ENCODE measurements at places on chromosomes 12 and 14. TPM values are rescaled to one million over a fixed set of nuclear protein-coding genes. Genes with fewer than 3 reads are reported as not detected.

The CNTN1 gene
- total RNA-seq, result 6.5 TPM

The TMEM229B gene
- 0.22 TPM for total RNA-seq

DNA sequence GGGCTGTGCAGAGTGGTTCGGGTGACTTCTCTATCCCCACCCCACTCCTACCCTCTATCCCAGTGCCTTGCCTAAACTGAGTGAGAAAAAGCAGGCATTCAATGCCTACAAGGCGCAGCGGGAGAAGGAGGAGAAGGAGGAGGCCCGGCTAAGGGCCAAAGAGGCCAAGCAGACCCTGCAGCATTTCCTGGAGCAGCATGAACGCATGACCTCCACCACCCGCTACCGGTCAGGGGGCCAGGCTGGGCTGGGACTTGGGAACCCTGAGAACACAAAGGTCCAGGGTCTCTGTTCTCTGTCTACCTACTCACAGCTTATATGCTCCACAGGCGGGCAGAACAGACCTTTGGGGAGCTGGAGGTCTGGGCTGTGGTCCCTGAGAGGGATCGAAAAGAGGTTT, 11.7 kb downstream of the PRPF40B start:
- DNase-seq, result no peak
- H3K27me3 ChIP-seq, result no peaks in the 10 kb centered on the region
- peaks cover 5% of the 10 kb centered on the region for H3K4me1 ChIP-seq
- H3K36me3 ChIP-seq, result peaks cover 32% of the 10 kb centered on the region
- no peak overlapping the region for H3K4me3 ChIP-seq

The DDX11 gene
- total RNA-seq, result 175 TPM

GRCh38 chr12:11657511-11657910, 8.0 kb downstream of the ETV6 start:
- H3K4me3 ChIP-seq, result no peak overlapping the region
- H3K4me1 ChIP-seq, result peaks cover 20% of the 10 kb centered on the region

The ACSM4 gene
- total RNA-seq, result not detected

DNA sequence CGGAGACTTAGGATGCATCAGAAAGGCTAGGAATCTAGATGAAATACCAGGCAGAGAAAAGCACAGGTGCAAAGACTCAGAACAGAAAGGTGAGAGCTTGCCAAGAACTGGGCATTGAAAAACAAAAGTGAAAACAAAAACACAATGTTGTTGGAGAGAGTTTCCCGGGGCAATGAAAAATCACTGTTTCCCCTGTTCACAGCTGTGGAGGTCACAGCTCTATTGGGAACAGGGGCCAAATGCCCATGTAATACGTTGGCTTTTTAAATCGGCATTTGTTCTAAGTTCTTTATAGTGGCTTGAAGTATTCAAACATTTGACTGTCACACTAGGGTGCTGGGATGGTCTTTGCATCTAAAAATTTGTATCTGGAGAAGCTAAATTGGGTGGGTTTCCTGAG, 108.3 kb downstream of the SLC15A4 start:
- DNase-seq, result no peak
- no peak overlapping the region for H3K4me3 ChIP-seq
- no peak overlapping the region for H3K27ac ChIP-seq

DNA sequence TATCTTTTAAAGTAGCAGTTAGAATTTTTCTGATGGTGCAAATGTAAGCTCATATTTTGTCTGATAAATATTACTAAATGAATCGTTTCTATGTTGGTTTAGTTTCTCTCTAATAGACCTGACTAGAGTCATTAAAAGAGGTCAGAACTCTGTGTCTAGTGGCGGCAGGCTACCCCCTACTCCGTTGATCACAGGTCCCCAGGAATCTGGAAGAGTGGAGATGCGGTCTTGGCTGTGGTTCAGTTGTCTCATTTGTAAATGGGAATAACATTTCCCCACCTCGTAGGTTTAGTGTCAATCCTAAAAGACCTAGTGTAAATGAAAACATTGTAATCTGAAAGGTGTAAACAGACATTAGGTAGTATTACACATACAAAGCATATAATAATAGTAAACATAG, 4.7 kb upstream of the FOXJ2 start:
- no peak overlapping the region for H3K27ac ChIP-seq
- peak overlapping the region; percentile 91 for H3K4me3 ChIP-seq
- 0 out of 2 replicates have a peak, but pooled peaks cover 2% of the 10 kb centered on the region for H3K4me1 ChIP-seq
- no peaks in the 10 kb centered on the region for H3K36me3 ChIP-seq

Data from H9 (cell line).